ENCODE measurements at places on chromosomes 12 and 14.

GRCh38 chr14:35932659-35933159 lies 106.6 kb downstream of the BRMS1L start:
- DNase-seq, result no peak

GRCh38 chr12:8033153-8034044 lies 883 bp downstream of the FOXJ2 start:
- no peak for DNase-seq

- DNase-seq, result no peak
These were observed at the start of gene BHLHE41 for GRCh38 chr12:26124446-26125399. Gene BHLHE41, minus strand, starts transcription at chr12:26125037. Its CDS starts 258 bp downstream, at chr12:26124779.

GRCh38 chr14:54451961-54452360 lies 10.8 kb upstream of the CNIH1 start:
- no peak for DNase-seq

GRCh38 chr12:55906056-55906455 lies 21.6 kb downstream of the PYM1 start:
- no peak for DNase-seq

DNA sequence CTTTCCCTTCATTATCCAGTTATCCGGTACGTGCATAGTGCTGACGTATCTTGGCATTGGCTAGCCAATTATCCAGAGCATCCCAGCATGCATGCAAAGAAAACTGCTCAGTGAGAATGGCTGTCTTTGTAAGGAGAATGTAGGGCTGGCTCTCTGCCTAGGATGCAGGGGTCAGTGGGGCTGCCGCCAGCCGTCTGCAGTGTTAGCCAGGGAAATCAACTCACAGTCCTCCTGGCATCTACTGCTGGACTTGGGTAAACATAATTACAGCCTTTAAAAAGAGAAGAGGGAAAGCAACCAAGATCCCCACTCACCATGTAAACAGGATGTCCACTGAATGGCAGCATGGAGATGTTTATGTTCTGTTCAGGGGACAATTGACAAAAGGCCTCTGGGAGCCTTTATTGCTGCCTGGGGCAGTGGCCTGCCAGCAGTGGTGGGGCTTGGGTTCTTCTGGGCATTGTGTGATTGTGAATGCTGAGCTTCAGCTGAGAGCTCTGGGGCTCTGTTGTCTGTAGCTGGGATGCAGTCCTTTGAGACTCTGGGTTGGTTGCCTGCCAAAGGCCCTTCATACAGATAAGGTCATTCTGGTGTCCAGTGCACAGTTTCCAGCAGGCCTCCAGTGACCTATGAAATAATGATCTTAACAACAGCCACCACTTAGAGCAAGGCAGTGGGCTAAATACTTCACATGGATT lies 121.8 kb downstream of the TBC1D30 start:
- no peak for DNase-seq

GRCh38 chr12:105330931-105331804 lies 677 bp downstream of the C12orf75 start:
- no peak for DNase-seq

GRCh38 chr12:77213319-77213718 lies 147.9 kb upstream of the E2F7 start:
- no peak for DNase-seq

DNA sequence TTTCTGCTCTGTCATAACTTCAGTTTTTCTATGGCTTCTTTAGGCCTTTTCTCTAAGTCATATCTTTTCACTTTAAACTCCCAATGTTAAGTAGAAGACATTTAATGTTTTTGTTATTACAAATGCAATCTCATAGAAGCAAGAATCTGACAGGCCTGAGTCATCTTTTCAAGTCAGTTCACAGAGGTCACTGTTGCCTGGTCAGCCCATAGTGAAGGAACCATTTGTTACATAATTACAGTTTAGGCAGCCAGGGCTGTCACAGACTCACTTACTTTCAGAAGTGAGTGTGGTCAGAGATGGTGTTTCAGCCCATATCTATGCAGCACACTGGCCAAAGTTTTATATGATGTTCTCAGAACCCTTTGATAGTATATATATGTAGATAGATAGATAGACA lies 46.5 kb downstream of the CCER1 start:
- DNase-seq, result no peak

DNA sequence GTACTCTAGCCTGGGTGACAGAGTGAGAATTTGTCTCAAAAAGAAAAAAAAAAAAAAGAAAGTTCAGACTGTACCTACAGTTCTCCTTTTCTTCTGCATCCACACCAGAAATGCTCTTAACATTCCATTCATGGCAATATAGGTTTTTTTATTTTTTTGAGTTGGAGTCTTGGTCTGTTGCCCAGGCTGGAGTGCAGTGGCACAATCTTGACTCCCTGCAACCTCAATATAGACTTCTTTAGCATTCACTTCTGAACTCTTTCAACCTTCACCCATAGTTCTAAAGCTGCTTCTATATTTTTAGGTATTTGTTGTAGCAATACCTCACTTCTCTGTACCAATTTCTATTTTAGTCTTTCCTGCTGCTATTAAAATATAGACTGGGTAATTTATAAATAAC lies 1095.7 kb downstream of the FLRT2 start:
- DNase-seq, result no peak
